CD4-positive, alpha-beta T cell treated with Interleukin-10 for 1 hour (primary cell): ENCODE measurements at places on chromosomes 1 and 21.

DNA sequence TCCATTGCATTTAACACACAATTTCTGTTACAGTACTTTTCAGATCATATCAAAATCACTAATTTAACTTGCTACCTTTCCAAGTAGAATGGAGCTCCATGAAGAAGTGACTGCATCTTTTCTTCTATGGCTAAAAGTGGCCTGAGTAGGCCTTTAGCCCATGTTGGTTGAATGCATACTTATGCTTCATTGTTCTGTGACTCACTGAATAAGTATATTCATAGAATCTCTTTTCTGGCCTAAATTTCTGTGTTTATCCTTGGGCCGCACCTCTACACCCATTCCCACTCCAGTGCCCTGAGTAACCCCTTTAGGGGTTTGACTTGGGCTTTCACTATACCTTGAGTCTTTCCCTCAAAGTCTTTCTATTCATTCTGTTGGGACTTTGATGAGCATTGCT is 42.1 kb upstream of the ARHGAP29 start:
- no peak for DNase-seq

DNA sequence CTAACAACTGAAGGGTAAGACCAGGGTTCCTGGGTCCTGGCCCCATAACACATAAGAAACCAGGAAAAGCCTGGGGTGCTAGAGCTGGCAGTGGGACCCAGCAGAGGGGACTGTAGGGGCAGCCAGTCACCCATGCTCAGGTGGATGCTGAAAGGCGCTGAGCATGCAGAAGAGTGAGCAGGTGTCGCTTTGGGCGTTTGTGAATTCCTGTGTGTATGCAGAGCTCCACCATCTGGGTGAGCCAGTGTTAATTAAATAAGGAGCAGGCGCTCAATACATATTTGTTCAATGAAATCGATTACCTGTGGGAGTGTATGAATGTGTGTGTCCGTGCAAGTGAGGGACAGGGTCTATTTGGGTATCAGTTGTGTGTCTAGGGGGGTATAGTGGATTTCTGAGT is 499 bp downstream of the C1QA start:
- no peak for DNase-seq

- DNase-seq: peak; percentile 37
Observed at GRCh38 chr21:43866260-43866629, 1.2 kb downstream of the AGPAT3 start.

- no peak for DNase-seq
Observed at GRCh38 chr1:204996981-204997380, 46.0 kb upstream of the CNTN2 start.
